ENCODE measurements at places on chromosomes 13 and 19.

DNA sequence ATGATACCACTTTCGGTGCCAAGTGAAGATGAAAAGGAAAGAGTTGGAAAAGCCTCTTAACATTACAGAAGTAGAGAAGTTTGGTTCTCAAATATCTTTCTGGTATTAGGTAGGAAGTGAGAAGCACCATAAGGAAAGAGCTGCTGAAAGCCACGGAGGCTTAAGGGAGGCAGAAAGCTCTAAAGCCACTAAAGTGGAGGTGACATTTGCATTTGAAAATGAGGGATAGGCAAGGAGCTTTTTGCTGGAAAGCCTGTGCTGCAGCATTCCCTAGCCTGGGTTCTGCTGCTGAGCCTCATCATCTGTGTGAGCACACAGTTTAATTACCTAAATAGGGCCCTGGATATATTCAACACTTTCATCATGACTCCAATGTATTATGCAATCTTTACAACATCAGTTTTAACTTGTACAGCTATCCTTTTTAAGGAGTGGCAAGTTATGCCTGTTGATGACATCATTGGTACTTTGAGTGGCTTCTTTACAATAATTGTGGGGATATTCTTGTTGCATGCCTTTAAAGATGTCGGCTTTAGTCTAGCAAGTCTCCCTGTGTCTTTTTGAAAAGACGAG lies 315.4 kb downstream of the RBM26 start:
- DNase-seq, result no peak

GRCh38 chr19:39411081-39411831 lies 1.2 kb upstream of the PLEKHG2 start:
- DNase-seq, result no peak

- DNase-seq, result no peak
Observed at GRCh38 chr19:5317321-5317720, 23.3 kb downstream of the PTPRS start.

GRCh38 chr13:24644036-24644435 lies 36.2 kb upstream of the ATP12A start:
- no peak for DNase-seq

DNA sequence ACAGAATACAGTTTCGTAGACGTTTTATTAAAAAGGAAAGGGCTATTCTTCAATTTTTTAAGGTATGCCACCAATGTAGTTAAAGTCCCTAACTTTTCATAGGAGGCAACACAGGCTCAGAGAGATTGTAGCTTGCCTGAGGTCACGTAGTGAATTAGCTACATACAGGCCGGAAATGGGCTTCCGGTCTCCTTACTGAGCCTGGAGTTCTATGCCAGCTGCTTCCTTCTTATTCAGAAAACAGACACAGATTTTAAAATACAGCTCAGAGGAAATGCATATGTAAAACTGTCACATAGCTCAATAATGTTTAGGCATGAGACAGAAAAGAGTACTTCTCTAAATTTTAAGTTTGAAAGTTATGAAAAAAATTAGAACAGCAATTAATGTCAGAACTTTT lies 85.4 kb upstream of the TUBA3C start:
- no peak for DNase-seq

GRCh38 chr13:99911965-99912566 lies 59.5 kb downstream of the ZIC5 start:
- no peak for DNase-seq

DNA sequence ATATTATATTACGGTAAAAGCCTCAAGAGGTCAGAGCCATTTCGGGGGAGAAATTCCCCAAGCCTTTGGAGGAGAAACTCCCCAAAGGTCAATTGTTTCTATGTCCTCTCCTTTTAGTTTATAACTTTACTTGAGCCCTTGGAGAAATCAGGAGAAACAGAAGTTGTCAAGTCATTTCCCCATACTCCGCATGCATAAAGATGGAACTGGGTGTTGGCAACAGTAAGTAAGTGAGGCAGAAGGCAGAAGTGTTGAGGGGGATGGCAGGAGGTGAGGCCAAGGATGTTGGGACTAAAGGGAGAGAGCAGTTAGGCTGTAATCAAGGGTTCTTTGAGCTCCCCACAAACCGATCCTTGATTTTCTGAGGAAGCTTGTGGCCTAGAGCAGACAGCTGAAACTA lies 307.9 kb downstream of the ENOX1 start:
- no peak for DNase-seq

DNA sequence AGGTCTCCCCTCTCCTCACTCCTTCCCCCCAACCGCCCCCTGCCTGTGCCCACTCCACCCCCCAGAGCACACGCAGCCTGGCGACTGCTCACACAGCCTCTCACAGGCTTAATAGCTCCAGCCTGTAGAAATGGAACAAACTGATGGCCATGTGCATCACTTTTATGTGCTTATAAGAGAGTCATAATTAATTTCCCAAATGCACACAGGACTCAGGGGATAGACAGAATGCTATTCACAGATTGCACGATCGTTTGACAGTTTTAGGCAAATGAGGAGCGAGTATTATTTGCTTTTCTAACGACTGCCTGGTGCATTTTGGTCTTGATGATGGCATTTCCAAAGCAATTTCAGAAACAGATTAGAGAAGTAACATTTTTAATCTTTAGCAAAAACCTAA lies 97.7 kb upstream of the VSTM2B start:
- DNase-seq, result no peak
